ENCODE measurements at places on chromosomes 3 and 15.
A peak's percentile ranks its signal among the peaks of the same experiment; 100 is the strongest.

GRCh38 chr3:174440253-174440701 is 418.9 kb upstream of the NAALADL2 start:
- peak; percentile 61 for DNase-seq

DNA sequence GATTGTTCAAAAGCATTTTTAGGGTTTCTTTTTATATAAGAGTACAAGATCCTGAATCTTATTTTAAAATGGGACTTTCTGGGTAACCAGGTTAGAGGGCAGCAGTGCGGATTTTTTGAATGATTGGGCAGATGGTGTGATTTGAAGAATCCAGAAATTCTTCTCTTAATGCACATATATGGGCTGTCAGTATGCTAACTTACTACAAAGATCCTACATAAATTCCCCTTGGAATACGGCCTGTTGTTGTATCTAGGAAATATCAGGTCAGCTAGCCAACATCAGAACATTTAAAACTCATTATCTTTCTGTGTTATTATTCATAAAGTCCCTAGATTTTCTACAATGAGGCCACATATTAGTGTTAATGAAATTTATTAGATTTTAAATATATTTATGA is 229.6 kb upstream of the TPRG1 start:
- DNase-seq: no peak

GRCh38 chr3:182760576-182761164 is 32.6 kb upstream of the ATP11B start:
- peak; percentile 89 for DNase-seq

DNA sequence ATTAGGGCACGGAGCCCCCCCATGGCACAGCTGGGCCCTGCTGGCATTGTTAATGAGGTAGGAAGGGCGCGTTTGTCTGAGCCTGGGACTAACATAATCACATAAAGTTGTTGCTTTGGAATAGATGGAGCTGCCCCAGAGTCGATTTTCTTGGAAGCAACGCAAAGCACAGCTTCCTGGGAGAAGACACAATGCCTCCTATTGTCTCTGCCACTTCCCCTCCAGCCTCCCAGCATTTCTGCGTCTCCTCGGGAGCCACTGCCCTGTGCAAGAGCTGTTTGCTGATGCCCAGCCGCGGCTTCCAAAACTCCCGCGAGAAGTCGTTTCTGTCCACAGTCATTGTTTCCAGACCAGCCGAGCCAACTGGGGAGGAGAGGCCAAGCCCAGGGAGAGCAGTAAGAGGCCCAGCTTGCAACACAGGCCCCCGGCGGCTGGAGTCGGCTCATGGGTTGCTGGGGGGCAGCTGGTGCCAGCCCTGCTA is 18.1 kb upstream of the ALDH1A3 start:
- DNase-seq: no peak

DNA sequence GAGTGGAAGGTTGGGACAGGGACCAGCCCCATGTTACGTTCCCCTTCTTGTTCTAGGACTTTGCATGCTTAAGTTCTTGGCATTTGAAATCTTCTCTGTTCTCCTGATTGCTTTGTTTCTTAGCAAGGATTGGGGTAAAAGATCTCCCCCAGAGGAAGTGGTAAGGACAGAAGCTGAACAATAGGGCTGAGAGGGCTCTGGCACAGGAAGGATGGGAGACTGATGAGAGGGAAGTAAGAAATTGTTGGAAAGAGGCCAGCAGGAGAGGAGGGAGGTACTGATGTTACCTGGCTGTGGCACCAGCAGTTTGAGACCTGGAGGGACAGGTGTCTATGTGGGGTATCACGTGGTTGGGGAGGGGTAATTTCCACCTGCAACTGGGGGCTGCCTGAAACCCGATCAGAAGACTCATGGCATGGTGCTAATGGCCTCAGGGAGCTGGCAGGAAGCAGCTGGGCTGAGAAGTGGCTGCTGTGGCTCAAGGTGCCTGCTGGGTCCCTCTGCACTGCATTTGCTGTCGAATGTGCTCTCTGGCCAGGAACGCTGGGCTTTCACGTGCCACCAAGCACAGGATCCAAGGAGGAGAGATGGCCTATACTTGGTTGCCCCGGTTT is 108.4 kb downstream of the LSM3 start:
- no peak for DNase-seq

GRCh38 chr3:162540421-162540820 is 1043.8 kb downstream of the OTOL1 start:
- no peak for DNase-seq

- peak; percentile 5 for DNase-seq
Observed at GRCh38 chr3:131782751-131783150, 252.1 kb downstream of the CPNE4 start.

DNA sequence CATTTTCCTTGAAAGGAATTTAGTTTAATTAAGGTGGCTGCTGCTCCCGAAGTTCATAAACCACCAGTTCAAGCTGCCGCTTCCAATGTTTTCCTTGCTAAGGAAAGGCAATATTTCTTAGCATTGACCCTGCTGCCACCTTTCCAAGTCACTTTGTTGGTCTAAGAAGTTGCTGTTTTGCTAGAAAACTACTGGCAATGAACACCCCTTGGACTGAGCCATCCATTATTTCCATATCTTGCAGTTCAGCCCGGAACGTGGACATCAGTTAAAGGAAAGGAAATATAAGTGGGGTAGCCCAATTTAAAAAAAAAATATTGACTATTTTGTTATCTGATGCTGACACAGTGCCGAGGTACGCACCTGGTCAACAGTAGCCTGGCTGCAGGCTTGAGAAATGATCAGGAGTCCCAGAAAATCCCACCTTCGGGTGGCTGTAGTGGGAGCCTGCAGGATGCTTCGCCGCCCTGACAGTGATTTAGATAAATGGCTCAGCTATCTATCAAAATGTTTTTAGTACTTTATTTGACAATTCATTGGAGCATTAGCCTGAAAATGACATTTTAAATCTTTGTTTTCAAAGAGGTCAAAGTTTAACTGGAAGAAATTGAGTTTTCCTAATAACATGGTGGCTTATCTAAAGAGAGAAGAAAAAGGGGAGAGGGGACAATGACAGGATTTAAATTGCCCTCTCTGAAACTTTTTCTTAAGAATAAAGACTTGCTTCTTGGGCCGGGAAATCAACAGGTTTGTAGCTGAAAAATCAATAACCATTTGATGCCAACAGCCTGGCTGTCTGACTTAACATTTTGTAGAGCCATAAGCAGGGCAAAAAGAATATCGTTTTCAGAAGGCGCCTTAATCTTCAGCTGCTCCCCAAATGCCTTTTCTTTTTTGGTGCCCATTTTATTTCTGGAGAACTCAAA is 1.6 kb downstream of the RARB start:
- no peak for DNase-seq

DNA sequence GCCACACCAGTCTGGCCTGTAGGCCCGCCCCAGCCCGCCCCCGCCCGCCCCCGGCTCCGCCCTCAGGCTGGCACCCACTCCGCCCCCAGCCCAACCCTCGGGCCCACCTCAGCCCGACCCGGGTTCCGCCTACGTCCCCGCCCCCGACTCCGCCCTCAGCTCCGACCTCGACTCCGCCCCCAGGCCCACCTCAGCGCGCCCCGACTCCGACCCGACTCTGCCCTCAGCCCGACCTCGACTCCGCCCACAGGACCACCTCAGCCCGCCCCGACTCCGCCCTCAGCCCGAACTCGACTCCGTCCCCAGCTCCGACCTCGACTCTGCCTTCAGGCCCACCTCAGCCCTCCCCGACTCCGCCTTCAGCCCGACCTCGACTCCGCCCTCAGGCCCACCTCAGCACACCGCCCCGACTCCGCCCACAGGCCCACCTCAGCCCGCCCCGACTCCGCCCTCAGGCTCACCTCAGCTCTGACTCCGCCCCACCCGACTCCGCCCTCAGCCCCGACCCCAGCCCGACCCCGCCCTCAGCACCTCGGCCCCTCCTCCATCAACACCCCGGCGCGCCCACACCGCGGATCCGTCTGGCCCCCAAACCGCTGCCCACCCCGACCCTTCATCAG is at the start of gene RAB43:
Gene RAB43, minus strand, starts transcription at position 13 of the 620 bp plus-strand sequence. CDS start 315 bp downstream, outside the sequence.
- DNase-seq: peak; percentile 80

DNA sequence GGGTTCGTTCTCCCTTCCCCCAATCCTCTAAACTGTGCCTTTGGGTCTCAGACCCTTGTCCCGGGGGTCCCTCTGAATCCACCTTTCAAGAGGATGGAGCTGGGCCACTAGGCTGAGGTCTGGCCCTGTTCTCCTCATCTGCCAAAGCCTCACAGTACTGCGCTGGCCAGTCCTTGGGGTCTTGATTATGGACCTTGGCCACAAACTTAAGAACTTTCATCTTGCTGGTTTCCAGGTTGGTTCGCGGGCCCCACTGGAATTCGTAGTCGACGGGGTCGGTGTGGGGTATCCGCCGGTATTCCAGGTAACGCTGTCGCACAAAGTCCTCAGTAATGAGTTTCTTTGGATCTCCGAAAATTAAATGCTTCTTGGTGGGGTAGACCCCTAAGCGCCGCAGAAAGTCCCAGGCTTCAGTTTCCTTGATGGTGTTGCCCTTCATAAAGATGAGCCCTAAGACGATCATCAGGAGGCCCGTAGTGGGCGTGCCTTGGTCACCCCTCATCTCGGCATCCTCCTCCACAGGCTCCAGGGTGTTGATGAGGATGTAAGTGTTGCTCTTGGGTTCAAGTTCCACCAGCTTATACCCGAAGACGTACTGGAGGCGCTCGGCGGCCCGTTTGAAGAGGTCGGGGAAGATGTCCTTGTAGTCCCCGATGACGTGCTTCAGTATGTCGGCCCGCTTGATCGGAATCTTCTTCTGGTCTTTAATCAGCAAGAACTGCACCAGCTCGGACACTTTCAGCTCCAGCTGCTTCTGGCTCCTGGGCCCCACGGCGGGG is 727 bp downstream of the NSMCE3 start:
- DNase-seq: peak; percentile 67

DNA sequence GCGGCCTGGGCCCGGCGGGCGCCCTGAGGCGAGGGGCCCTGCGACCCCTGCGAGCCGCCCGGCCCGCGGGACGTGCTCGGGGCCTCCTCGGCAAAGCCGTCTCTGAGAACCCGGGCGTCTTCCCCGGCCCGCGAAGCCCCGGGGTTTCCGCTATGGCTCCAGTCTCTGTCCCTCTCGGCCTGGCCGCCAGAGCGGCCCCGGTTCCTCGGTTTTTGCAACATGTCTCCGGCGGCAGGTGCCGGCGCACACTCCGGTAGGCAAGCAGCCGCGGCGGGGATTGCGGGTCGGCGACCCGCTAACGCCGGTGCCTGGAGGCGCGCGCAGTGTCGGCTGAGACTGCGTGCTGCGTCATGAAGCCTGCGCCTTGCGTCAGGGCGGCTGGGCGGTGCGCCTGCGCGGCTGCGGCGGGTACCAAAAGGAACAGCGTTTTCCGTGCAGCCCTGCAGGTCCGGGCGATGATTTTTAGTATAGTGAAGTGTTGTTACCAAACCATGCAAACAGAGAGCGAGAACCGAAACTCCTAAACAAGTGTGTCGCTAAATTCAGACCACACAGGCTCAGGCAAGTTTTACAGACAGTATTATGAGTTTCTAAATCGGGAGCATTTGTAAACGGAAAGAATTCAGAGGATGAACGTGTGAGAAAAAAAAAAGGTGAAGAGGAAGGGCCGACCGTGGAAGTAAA is at the start of gene NSMCE3:
Gene NSMCE3, minus strand, starts transcription at position 338 of the 684 bp plus-strand sequence. Its CDS starts 117 bp downstream, at position 221.
- peak; percentile 90 for DNase-seq

DNA sequence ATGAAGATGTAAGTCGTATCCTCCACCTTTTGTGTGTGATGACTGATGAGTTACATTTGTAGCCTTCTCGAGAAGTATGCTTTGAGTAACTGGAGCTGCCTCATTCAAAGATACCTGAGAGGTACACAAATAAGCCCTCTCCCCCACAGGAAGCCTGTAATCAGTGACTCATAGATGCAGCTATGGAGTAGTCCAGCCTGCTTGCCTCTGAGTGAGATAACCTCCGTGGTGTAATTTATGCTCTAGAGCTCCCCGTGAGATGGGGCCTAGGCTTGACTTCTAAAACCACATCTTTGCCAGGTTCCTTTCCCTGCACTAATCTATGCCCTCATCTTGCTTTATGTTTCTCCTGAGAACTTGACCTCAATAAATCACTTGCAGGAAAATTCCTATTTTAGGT is 291.7 kb downstream of the SUCLG2 start:
- DNase-seq: no peak

- no peak for DNase-seq
Observed at GRCh38 chr15:78340231-78341056, at the start of gene CRABP1. Gene CRABP1, plus strand, starts transcription at chr15:78340353. Its CDS starts 76 bp downstream, at chr15:78340429.

GRCh38 chr15:73048624-73049295 is 3.5 kb upstream of the NEO1 start:
- DNase-seq: no peak

DNA sequence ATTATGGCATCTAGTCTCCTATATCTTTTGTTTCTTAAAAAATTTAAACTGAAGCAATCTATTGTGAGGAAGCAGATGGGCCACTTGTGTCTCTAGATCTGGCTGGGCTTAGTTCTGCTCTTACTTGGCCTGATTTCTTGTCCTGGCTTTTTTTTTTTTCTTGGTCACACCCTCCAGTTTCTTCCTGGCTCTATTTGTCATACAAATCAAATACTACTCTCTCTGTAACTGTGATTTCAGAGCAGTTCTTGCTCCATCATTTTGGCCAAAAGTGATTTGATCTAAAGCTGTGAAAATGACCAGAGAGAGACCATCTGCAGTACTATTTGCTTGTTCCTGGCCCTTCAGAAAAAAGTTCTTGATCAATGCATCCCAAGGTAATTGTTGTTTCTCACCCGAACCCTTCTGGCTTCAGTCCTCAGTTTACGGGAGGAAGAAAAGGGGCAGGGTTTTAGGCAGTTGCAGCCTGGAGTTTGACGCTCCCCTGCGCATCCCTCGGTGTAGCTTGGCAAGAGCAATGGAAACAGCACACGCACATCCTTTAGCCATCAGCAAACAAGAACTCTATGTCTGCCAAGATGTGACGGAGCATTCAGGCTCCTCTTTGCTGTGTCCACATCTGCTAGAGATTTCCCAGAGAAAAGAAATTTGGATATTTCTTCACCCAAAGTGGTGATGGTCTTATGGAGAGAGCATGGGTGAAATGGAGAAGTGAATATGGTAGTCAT is 31.6 kb downstream of the CHST2 start:
- no peak for DNase-seq

DNA sequence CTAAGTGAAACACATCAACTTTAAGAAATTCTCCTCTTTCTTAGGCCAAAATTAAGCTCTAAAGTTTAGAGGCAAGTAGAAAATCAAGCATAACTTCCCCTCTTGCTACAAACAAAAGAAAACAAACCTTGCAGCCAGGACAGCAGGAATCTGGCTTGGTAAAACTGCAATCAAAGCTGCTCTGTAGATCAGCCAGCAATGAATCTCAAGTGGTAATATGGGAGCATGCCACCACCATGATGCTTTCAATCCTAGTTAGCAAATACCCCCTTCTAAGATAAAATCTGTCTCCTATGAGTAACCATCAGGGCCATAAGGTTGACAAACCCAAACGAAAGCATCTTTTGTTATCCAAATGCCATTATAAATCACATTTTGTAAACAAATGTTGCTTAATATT is 208.3 kb upstream of the PLSCR5 start:
- no peak for DNase-seq

GRCh38 chr3:190117981-190118380 is 2.7 kb downstream of the P3H2 start:
- DNase-seq: no peak

Data from erythroblast (primary cell).